Stimulated activated CD4-positive, alpha-beta T cell treated with anti-CD3 and anti-CD28 coated beads, Interleukin-1b, Interleukin-23, amount 100 ng/mL, for 1 hour (primary cell): ENCODE measurements at places on chromosomes 6 and 20.

DNA sequence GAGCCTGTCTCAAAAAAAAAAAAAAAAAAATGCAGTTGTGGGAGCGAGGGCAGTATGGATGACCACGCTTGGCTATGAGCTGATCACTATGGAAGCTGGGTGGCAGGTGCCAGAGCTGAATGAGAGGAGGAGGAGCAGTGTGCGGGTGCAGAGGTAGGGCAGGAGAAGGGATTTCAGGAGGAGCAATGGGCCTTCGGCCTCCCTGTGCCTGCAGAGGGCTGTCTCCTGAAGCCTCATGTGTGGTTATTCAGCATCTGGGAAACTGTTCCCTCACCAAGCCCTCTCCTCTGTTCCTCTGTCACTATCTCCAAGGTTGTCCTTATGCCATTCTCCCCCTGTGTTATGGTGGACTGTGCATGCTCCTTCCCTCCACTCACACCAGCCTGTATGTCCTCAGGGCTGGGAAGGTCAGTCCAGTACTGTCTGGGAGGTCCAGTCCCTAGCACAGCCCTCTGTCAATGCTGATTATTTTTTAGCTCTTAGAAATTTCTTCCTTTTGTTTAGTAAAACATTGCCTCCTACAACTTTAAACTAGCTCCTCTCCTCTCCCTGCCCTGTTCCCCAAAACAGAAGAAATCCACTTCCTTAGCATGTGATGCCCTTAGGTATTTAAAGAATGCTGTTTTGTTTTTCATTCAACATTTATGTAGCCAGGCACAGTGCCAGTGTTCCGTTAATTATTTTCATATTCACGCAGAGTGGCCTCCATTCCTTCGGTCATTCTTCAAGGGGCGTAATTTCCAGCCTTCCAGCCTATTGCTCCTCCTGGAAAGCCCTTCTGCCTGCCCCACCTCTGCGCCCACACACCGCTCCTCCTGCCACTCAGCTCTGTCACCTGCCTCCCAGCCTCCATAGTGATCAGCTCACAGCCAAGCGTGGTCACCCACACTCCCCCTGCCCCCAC lies 48.9 kb downstream of the CNBD2 start:
- no peak for DNase-seq

DNA sequence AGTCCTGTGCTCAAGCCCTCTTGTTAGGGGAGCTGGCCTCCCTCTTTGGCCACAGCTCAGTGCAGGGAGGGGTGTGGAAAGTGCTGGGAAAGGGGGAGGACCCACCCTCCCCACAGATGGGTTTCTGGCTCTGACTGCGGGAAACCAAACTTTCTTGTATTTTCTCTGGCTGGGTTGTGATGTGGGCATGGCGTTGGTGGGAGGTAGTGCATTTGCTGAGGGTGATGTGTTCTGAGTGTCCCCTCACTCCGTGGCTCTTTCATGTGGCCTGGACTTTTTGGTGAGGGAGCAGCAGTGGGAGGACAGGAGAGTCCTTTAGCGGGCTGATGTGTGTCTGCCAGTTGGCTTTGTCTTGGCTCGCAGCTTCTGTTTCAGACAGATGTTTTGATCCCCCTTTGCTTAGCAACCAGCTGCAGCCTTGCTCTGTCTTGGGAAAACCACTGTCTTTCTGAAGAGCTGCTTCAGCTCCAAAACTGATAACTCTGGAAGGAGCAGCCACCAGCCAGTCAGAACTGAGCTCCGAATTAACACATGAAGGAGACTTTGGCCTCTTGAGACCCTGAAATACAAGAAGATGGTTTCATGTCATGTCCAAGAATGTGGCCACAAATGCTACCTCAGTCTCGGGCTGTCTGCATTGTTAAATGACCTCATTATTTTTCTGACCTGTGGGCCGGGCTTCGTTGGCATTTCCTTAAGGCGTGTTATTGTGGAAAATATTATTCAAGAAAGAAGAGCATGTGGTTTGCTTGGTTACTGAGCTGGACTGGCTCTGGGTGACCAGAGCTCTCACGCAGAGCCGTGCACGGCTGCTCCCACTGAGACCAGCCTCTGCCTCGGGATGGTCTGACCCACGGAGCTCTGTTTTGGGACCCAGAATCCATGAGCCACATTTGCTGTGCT lies 21.5 kb downstream of the SYNJ2 start:
- no peak for DNase-seq

GRCh38 chr6:125104425-125104824 lies 49.1 kb upstream of the TPD52L1 start:
- DNase-seq: no peak

DNA sequence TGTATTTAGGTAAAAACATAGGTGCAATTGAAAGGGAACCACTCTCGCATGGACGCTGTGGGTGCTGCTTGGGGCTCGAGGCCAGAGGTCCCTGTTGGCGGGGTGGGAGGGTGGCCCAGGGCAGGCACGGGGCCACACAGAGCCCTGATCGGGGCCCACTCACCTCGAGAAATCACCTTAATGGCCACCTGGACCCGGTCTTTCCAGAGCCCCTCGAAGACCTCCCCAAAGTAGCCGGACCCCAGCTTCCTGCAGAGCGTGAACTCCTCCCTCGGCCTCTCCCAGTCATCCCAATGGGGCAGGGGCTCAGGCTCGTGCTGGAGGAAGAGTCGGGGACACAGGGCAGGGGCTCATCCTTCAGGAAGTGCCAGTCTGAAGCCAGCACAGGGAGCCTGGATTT lies 3.8 kb downstream of the PTK6 start:
- DNase-seq: no peak

- no peak for DNase-seq
These were observed 80.6 kb downstream of the MDGA1 start for GRCh38 chr6:37617073-37617472.

DNA sequence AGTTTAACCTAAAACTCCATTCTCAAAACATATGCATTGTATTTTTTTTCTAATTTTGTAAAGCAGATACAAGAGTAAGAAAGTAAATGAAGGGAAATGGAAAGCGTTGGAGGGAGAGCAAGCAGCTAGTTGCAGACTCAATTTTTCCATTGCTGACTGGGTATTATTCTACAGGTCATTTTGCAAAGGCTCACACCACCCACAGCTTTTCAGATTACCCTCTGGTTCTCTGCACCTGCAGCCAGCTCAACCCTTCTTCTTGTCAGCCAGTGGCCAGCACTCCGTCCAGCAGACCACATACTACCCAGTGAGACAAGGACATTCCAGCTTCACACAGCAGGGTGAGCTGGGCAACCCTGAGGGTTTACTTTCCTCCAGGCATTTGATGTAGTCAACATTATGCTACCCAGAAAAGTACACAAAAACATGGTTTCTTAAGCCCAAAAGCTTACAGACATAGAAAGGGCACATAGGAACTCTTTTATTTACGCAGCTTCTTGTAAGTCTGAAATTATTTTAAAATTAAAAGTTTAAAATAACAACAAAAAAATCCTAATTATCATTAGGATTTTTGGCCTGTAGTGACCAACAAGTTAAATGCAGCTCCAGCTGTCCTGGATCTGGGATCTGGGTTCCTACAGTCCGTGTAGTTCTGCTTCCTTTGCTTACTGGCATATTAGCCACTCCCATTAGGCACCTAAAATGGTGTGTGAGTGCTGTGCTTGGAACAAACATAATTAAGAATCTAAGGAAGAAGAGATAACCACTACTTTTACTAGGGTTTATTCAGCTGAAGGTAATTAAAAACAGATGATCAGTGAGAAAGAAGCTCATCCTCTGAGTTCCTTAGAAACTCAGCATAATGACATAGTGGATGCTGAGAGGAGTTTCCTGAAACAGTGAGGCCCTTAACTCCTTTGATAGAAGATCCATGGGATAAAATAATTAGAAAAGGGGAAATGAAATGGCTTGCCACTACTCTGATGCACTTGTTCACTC lies 185.3 kb downstream of the PKHD1 start:
- no peak for DNase-seq

DNA sequence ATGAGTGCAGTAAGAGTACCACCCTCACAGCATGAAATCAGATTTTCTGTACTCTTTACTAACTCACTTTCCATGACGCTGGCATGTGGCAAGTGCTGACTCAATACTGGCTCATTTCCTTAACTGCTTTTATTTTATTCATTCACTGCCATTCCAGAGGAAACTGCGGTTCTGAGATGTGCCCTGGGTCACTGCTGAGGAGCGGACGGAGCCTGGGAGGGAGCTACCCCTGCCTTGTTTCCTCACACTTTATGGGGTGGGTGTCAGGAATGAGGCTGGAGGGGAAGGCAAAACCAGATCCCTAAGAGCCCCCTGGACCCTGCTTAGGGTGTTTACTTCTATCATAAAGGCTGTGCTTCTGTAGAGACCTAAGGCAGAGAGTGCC lies 14.4 kb downstream of the NT5E start:
- no peak for DNase-seq

- DNase-seq: no peak
These were observed 9.9 kb downstream of the PSMA7 start for GRCh38 chr20:62133051-62133845.

DNA sequence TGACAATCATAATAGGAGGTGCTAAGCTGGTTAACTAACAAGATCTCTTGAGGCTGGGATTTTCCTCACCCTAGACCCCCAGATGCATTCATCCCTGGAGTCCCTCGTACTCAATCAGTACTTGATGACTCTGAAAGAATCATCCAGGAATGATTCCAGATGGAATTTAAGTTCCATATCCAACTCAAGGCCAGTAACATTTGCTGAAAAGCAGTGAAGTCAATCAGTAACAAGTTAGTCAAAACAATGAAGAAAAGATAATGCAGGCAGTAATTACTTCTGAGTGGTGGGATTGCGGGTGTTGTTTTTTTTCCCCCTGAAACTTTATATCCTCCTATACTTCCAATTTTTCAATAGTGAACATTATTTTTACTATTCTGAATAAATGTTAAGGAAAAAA lies 18.6 kb downstream of the GMDS start:
- DNase-seq: no peak

GRCh38 chr6:169250660-169251059 lies 3.0 kb downstream of the THBS2 start:
- no peak for DNase-seq

DNA sequence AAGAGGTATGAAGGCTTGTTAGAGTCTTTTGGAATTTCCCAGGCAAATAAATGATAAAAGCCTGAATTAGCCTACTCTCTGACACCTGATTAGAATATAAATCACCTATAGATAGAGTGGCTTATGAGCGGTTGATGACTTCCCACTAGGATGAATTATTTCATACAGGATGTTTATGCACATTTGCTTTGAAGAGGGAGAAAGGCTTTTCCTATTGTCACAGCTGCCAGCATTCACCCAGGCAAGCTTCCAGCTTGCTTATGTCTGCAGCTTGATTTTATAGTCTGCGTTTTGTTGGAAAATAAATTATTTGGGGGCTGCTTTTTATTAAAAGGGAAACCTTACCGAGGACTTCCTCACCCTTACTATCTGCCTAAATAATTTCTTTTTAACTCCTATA lies 51.3 kb upstream of the EIF2S2 start:
- no peak for DNase-seq

DNA sequence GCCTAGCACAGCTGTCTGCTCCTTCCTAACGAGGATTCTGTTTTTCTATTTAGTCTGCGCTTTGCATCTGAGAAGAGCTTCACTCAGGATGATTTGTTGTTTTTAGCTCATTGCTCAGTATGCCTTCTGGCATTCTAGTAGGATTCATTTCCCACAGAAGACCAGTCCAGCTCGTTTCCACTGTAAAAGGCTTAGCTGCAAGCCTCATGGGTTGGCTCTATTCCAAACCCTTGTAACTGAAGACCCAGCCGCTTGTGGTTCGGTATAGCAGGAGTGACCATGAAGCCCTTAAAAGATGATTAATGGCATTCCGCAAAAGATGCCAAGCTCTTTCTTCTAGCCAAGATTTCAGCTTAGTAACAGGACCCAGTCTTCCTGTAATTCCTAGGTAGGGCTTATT lies 7.2 kb downstream of the ADGRF1 start:
- no peak for DNase-seq

- DNase-seq: no peak
These were observed 15.1 kb downstream of the MYBL2 start for GRCh38 chr20:43681991-43682410.

DNA sequence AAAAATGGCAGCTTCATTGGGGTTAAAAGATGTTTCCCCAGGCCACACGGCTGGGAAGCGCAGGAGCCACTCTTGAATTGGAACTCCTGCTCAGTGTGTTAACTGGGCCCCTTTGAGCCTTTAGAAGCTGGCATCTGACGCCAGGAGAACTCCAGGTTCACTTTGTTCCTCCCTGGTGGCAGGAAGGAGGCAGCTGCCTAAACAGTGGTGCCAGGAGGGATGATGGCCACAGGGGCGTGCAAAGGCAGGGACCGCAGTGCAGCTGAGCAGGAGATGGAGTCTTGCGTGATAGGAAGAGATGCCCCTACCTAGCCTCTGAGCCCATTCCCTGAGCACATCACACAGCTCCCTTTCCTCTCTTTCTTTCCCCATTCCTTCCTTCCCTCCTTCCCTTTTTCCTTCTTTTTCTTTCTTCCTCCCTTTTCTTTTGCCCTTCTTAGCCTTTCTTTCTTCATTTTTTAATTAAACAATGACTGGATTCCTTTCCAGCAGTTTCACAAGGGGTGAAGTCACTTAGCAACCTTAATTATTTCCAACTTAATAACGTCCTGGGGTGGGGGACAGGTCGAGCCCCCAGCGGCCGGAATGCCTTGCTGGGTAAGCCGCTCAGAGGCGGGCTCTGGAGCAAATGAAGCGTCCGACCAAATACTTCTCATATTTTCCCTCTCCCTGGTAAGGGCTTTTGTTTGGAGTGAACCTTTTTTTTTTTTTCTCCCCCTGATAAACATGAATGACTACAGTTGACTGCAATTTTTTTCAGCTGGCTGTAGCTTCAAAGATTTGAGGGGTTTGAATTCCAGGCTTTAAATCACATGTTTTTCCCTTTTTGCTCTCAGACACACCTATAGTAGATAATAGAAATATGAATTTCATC lies 20.8 kb upstream of the BMP7 start:
- no peak for DNase-seq
